Renal cortical epithelial cell (primary cell): ENCODE measurements at places on chromosomes 11 and 22.

DNA sequence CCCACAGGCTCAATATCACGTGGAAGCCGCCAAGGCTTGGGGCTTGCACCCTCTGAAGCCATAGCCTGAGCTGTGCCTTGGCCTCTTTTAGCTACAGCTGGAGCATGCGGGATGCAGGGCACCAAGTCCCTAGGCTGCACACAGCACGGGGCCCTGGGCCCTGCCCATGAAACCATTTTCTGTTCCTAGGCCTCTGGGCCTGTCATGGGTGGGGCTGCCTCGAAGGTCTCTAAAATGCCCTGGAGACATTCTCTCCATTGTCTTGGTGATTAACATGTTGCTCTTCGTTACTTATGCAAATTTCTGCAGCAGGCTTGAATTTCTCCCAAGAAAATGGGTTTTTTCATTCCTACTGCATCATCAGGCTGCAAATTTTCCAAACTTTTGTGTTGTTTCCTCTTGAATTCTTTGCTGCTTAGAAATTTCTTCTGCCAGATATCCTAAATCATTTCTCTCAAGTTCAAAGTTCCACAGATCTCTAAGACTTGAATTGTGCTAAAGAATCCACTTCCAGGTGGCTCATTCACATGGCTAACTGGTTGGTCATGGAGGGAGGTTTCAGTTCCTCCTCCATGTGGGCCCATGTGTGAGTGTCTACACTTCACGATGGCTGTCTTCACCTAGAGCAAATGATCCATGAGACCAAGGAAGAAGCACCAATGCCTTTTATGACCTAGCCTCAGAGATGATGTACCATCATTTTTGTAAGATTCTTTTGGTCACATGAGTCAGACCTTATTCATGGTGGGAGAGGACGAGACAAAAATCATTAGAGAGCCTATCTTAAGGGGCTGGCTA is 7.4 kb upstream of the CREBZF start:
- DNase-seq: no peak

GRCh38 chr22:29914991-29915533 is 32.1 kb downstream of the MTMR3 start:
- no peak for DNase-seq

DNA sequence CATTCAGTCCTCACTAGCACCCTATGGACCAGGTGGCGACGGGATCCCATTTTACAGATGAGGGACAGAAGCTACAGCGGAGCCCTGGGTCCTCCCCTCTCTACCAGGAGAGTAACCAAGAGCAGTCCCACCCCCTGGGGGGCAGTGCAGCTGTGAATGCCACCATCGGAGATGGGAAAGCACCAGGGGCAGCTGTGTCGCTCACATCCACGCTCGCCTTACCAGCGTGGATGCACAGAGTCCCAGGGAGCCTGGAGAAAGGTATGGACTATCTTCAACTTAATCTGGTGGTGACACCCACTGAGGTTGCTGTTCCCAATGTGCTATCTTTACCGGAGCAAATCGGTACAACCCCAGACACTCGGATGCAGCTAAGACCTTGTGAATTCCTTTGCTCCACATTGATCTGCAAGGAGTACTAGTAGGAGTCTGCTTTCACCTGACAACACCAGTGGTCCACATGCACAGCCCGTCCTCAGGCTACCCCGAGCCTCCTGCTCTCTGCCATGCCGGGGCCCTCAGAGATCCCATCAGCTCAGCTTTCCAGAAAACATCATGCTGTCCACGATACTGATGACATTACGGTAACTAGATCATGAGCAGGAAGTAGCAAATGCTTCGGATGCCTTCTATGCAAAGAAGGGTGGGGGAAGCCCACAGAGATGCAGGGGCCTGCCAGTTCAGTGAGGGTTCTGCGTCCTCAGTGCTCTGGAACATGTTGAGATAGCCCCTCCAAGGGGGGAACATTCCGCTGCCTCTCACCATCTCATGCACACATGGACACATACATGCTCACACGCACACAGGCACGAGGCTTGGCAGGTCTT is 126.0 kb downstream of the CTTN start:
- DNase-seq: no peak

DNA sequence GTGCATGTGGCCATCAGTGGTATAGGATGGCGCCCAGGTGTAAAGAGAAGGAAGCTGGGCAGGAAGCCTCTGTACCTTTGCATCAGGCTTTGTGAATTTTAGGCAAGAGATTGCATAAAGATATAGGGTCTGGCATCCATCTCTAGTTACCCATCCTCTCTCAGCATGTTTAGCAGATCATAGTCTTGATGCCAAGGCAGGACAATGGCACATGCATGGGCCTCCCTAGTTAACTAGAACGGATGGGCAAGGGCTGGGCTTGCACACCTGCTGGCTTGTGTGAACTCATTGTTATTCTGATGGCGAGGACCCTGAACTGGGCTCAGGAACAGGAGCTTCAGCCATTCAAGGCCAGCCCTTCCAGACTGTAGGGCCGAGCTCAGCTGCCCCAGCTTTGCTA is 229.2 kb upstream of the NCAM1 start:
- DNase-seq: no peak

GRCh38 chr11:79371152-79371551 is 69.7 kb downstream of the TENM4 start:
- peak; percentile 41 for DNase-seq

- no peak for DNase-seq
These were observed 110.1 kb downstream of the PPP6R3 start for GRCh38 chr11:68570691-68571090.
